Cortex of kidney (tissue), 1 donor: ENCODE measurements at places on chromosomes 6 and 20.

DNA sequence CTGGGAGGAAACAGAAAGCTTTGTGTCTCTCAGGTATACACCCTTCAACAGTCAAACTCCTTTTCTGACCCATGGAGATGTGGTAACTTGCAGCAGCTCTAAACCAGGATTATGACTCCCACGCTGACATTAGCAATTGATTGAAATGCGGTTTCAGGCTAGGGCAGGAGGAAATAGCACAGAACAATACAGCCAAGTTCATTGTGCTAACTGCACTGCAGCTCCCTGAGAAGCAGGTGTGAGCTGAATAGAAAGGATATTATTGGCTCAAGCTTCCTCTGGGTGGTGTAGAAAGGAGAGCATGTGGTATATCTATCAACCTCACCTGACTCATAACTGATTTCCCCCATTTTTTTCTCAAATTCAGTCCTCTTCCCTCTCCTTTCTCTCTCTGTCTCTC, 612.3 kb upstream of the BTBD3 start:
- no peak for DNase-seq

GRCh38 chr6:133368664-133369063, 127.5 kb downstream of the EYA4 start:
- no peak for DNase-seq

DNA sequence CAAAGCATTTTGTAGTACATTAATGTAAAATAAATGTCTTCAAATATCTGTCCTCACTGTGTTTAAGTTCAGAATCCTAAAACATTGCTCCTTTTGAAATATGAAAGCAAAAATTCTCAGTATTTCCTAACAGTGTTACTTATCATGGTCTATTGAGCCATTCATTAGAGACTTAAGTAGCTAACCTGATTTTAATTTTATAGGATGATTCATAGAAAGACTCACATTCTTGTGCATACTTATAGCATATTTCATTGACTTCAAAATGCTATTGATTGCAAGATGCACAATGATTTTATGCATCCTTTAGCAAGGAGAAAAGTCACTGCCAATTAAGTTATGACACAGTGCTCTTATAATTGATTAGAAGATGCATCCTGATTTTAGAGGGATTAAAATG, 85.7 kb downstream of the HIVEP1 start:
- DNase-seq = no peak

- no peak for DNase-seq
Measured at GRCh38 chr6:157222201-157222981, 100.9 kb downstream of the TMEM242 start.

DNA sequence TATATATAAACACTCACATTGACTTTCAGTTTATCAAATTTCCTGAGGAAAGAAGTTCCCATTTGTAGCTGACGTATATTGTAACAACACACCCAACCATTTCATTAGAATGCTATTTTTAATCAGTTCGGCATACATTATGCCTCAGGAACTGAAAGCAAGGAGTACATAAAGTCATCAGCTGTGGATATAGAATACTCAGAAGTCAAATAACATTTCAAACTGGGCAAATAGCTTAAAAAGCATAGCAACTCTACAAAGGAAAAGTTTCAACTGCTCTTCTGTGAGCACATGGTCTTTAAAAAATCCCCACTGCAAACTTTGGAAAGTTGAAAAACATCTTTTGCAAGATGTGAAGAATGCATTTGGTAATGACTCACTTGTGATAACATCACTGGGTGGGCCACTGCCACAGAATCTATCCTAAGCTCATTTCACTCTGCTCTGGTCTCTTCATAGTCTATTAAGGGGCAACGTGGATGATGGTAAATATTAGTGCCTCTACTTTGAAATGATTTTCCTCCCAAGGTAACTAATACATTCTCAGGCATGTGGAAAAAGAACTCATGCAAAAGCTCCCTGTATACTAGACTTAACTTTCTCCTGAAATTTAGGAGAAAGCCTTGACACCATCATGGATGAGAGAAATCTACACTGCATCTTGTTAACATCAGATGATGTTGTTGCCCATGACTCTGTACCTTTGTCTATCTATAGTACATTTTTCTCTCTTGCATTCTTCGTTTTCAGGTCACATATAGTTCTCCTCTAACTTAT, 49.2 kb downstream of the FYN start:
- DNase-seq = no peak

GRCh38 chr6:84643778-84644177, 120.6 kb downstream of the TBX18 start:
- DNase-seq = no peak

DNA sequence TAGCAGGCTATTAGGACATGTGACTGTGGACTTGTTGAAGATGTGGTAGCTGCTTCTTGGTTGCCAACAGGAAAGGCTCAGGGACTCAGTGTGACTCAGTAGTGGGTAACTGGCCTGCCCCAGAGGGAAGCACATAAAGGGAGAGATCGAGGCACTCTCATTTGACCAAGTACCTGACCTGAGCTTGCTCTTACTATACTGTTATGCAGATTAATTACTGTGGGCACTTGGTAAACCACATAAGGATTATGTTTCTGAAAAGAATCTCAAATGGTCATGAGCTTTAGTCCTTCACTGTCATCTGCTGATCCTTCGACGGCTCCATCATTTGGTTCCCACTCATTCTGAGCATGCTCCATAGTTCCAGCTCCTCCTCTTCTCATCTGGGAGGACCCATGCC, 48.2 kb upstream of the RPL7L1 start:
- DNase-seq = no peak

DNA sequence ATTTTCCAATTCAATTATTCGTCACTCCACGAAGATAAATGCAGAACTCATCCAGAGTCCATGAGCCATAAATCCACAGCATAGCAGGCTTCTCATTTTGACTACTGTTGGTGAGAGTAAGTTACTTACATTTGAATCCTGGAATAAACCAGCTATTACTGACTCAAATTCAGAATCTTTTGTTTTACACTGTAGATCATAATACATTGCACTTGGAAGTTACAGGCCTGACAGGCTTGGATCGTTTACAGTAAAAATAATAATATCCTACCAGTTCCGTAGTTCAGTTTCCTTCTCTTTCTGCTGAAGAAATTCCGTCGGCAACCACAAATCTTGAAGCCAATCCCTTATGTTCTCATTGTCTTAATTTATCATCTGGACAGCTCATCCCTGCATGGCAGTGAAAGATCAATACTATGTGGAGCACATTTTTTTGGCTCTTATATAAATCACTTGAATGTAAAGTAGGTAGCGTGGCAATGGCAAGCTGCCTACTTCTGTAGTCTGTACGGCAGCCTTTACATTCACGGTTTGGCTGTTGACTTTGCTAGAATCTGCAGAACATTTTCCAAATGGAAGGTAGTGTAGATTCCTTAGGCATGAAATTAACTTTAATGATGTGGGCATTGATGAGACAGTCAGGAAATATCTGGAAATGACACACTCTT, 142.9 kb downstream of the WDR27 start:
- no peak for DNase-seq

- no peak for DNase-seq
Measured at GRCh38 chr6:118467181-118467580, 80.9 kb upstream of the PLN start.
